Hippocampal formation (tissue), 2 donors: ENCODE measurements at places on chromosomes 2 and 18.

DNA sequence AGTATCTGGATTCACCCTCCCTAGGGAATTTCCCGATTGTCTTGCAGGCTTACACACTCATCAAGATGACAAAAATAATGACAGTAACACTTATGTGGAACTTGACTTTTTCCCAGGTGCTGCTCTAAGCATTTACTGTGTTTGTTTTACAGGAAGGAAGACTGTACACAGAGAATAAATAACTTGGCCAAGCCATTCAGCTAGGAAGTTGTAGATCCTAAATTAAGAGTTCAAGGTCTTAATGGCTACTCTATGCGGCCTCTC lies 549 bp upstream of the DPP4 start:
- no peak for DNase-seq

GRCh38 chr2:28000287-28000686 lies 109.8 kb downstream of the BABAM2 start:
- DNase-seq: no peak

DNA sequence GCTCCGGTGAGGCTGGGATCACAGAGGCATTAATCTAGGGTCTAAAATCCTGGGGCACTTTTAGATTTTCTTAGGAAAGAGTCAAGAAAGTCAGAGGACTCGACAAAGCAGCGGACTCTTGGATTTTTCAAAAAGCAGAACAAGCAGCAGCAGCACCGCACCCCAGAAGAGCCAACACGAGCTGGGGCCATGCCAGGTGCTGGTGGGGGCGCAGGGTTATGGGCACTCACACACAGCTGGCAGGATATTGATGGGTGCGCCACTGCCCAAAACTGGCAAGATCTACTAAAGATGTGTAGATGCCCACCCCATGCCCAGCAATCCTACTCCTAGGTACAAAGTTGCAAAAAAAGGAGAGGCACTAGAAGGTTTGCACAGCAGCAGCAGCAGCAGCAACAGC lies 33.9 kb upstream of the SEMA4C start:
- DNase-seq: no peak

DNA sequence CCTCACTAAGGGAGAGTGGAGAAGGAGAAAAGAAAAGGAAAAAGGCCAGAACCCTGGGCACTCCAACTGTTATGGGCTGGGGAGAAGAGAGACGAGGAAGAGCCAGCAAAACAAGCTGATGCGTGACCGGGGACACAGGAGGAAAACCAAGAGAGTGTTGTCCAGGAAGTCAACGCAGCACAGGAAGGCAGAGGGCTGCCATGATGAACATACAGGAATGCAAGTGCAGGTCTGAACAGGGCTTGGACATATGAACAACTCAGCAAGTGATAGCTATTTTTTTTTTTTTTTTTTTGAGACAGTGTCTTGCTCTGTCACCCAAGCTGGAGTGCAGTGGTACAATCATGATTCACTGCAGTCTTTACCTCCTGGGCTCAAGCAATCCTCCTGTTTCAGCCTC lies 28.4 kb downstream of the SIX3 start:
- no peak for DNase-seq
